ENCODE measurements at places on chromosomes 7 and 10.

- DNase-seq = no peak
Measured at GRCh38 chr7:156918635-156919034, 25.7 kb upstream of the LMBR1 start.

DNA sequence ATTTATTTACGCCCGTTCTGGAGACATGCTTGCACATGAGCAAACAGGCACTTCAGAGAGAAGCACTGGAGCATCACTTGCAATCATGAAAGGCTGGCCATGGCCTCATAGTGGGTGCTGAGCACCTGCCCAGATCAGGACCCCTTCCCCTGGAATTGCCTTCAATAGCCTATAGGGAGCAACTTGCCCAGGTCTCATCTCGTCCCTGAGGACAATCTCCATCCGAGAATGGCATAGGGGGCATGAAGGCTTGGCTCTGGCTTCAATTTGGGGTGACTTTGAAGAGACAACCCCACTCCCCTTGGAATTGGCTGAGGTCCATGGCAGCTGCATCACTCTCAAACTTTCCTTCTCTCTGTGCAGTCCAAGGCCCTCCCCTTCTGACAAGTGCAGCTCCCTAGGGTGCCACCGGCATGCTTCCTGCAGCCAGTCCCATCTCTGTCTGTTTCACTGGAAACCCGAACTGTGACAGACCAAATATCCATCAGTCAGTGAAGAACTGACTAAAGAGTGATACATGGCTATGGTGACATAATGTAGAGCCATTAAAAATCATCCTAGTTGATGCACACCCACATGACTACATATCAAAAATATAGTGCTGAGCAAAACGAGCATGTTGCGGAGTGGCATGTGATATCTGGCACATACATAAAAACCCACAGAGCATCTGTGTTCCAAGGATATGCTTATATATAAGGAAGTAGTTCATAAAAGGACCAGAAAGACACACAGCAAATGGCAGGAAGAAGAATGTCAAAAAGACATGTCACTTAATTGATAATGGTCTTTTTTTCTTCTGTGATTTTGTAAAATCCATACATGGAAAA is 12.4 kb downstream of the GDF2 start:
- no peak for DNase-seq

GRCh38 chr10:3778692-3779157 is 6.3 kb downstream of the KLF6 start:
- no peak for DNase-seq

DNA sequence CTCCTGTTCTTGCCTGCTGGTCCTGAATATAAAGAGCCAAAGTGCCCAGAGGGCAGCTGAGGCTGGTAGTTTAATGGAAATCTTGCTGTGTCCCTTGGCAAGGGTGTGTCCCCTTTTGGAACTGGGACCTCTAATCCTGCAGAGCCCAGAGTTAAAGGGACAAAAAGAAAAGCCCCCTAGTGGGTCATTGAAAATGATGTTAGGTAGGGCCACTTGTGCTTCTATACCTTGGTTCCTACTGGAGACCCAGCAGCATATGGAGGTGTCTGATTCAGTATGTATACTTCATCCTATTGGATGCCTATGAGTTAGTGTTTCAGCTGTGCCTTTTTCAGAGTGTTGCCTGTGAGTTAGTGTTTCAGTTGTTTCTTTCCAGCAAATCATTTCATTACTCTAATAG is 30.5 kb downstream of the TFAM start:
- no peak for DNase-seq

- DNase-seq = no peak
Measured at GRCh38 chr10:74981831-74982633, 129.4 kb upstream of the SAMD8 start.

GRCh38 chr7:21550821-21551531 is 8.1 kb downstream of the DNAH11 start:
- DNase-seq = no peak

- no peak for DNase-seq
Measured at GRCh38 chr10:15541376-15541775, 170.3 kb upstream of the FAM171A1 start.

- DNase-seq = no peak
Measured at GRCh38 chr10:43794181-43794815, 145.6 kb upstream of the ZNF32 start.
